Progenitor cell of endocrine pancreas (in vitro differentiated cells): ENCODE measurements at places on chromosomes 3 and 15. TPM values are rescaled to one million over a fixed set of nuclear protein-coding genes. Genes with fewer than 3 reads are reported as not detected.

GRCh38 chr15:61029082-61029481 is 200.0 kb downstream of the RORA start:
- H3K27me3 ChIP-seq, result no peaks in the 10 kb centered on the region
- no peaks in the 10 kb centered on the region for H3K4me1 ChIP-seq
- H3K4me3 ChIP-seq, result no peak overlapping the region
- no peak for DNase-seq

GRCh38 chr3:18098960-18099587 is 326.1 kb downstream of the SATB1 start:
- no peak overlapping the region for H3K27ac ChIP-seq
- no peaks in the 10 kb centered on the region for H3K27me3 ChIP-seq
- peaks cover 9% of the 10 kb centered on the region for H3K36me3 ChIP-seq
- no peak for DNase-seq
- H3K4me1 ChIP-seq, result no peaks in the 10 kb centered on the region

ZNF774 gene
- 9.5 and 13.8 TPM in 2 replicates for total RNA-seq

LDHAL6B gene
- not detected in 2 replicates for total RNA-seq

DNA sequence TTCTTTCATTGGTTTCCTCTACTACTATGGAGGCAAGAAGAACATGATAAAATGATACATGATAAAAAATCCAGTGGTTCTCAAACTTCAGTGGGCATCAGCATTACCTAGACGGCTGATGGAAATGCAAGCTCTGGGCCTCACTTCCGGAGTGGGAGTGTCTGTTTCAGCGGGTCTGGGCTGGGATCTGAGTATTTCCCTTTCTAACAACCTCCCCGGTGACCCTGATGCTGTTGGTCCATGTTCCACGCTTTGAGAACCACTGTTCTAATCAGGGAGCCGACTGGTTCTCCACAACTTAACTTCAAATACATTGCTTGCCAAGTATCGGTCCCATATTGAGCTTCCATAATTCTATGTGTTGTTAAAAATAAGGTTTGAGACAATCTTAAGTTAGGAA is 712.3 kb upstream of the LMCD1 start:
- no peaks in the 10 kb centered on the region for H3K27me3 ChIP-seq
- no peaks in the 10 kb centered on the region for H3K36me3 ChIP-seq
- DNase-seq, result no peak
- no peaks in the 10 kb centered on the region for H3K4me1 ChIP-seq
- no peak overlapping the region for H3K27ac ChIP-seq
- no peak overlapping the region for H3K4me3 ChIP-seq

GRCh38 chr15:71273731-71274447 is 158.6 kb downstream of the THSD4 start:
- peaks cover 18% of the 10 kb centered on the region for H3K4me1 ChIP-seq
- DNase-seq, result no peak
- no peaks in the 10 kb centered on the region for H3K27me3 ChIP-seq
- H3K27ac ChIP-seq, result no peak overlapping the region
- no peaks in the 10 kb centered on the region for H3K36me3 ChIP-seq

DNA sequence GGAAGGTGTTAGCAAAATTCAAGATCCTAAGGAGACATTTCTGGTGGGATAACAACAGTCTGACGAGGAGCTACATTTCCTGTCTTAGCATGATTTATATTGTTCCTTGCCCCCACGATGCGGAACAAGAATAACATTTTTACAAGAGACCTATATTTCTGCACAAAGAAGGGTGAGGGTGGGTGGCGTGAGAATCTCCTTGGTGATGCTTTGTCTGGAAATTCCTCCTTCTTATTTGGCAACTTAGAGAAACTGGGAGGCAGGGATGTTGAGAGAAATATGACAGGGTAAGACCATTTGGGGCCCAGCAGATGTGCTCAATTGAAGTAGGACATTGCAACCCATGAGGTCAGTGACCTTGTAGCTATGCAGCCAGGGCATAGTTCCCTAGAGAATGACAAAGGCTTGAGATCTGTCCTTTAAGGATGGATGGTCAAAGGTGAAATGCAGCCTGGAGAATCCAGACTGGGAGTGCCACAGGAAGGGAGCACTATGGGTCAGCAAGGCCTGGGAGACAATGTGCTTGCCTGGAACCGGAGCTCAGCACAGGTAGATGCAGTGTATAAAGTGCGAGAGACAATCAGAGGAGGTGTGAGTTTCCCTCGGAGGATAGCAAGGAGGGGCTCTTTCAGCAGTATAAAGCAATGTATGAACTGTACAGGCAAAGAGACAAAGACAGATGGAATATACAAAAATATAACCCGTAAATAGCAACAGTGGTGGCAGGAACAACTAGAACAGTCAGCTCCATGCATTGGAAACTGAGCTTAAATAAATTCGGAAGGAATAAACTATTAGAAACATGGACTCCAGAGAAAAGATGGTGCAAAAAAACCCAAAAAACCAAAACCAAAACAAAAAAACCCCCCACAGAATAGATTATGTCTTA is 317.6 kb upstream of the TBL1XR1 start:
- no peaks in the 10 kb centered on the region for H3K36me3 ChIP-seq
- DNase-seq, result no peak
- peaks cover 6% of the 10 kb centered on the region for H3K4me1 ChIP-seq

DNA sequence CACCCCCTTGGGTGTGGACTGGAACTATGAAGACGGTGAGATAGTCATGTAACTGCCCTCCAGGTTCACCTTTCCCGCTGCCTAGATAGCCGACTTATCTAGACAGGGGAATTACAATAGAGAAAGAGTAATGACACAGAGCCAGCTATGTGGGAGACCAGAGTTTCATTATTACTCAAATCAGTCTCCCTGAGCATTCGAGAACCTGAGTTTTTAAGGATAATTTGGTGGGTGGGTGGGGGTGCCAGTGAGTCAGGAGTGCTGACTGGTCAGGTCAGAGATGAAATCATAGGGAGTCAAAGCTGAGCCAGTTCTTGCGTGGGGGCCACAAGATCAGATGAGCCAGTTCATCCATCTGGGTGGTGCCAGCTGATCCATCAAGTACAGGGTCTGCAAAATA is 19.7 kb upstream of the DNAJC19 start:
- DNase-seq, result no peak
- H3K4me3 ChIP-seq, result no peak overlapping the region
- H3K36me3 ChIP-seq, result no peaks in the 10 kb centered on the region

GRCh38 chr3:105788593-105788992 is 80.2 kb downstream of the CBLB start:
- H3K36me3 ChIP-seq, result no peaks in the 10 kb centered on the region
- no peak for DNase-seq
- no peak overlapping the region for H3K4me3 ChIP-seq
- peaks cover 24% of the 10 kb centered on the region for H3K4me1 ChIP-seq

DNA sequence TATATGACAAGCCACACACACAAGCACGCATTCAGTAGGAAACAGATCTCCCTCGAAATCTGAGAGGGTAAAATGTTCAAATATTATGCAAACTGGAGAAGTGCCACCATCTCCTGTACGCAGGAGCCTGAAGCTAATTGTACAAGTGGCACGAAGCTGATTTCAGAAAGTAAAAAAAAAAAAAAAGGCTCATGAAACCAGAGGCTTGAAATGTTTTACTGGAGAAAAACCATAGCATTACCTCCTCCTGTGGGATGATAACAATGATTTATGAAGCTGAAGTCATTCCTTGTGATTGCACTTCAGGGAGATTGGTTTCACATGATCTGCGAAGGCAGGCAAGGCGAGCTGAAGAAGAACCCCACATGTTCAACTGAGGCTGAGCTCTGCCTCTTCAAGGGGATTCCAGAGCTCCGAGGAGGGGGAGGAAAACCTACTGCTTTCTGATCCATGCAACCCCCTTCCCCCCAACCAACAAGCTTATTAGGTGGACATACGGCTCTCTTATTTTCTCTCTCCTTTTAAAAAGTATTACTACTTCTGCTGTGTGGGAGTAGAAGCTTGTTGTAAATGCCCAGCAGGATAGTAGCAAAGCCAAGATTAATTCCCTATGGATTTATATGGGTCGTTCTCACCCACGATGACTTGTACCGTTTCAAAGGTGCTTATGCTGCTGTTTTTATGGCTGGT is 101.1 kb downstream of the GREM1 start:
- no peaks in the 10 kb centered on the region for H3K36me3 ChIP-seq
- H3K27ac ChIP-seq, result no peak overlapping the region
- DNase-seq, result no peak
- no peak overlapping the region for H3K4me3 ChIP-seq

- H3K27ac ChIP-seq, result no peak overlapping the region
- DNase-seq, result no peak
- H3K36me3 ChIP-seq, result peaks cover 1% of the 10 kb centered on the region
- no peak overlapping the region for H3K4me3 ChIP-seq
- peaks cover 3% of the 10 kb centered on the region for H3K4me1 ChIP-seq
These were observed 374.2 kb downstream of the PLCL2 start for GRCh38 chr3:17258823-17259436.

DNA sequence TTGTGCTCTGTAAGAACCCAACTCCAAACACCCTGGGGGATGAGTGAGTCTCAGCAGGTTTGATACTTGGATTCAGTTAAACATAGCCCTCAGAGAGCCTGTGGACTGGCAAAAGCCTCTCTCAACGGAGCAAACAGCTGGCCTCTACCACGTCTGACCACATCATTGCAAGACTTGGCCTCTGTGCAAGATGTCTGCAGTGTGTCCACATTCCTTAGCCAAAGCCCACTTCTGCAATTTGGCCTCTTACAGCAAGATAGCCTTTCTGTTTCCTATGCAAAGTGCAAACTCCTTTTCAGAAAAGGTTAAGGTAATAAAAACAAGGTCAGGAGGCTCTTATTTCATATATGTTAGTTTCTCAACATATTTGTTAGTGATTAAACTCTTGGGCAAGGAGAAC is 27.9 kb downstream of the FBN1 start:
- H3K4me1 ChIP-seq, result no peaks in the 10 kb centered on the region
- H3K36me3 ChIP-seq, result no peaks in the 10 kb centered on the region
- DNase-seq, result no peak
- H3K27me3 ChIP-seq, result no peaks in the 10 kb centered on the region
- H3K4me3 ChIP-seq, result no peak overlapping the region

SGO1 gene
- total RNA-seq, result 14.8 and 15.1 TPM in 2 replicates

DNA sequence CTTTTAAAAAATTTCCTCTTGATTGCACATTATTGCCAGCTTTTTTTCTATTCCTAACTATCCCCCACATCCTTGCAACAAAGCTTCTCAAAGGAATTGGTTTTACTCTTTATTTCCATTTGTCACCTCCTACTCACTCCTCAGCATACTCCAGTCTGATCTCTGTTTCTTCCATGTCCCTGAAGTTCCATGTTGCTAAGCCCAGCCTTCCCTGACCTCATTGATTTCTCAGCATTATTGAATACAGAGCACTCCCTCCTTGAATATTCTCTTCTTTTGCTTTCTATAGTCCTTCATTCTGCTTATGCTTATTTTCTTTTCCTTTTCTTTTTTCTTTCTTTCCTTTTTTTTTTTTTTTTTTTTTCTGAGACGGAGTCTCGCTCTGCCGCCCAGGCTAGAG is 10.7 kb downstream of the ARID3B start:
- peaks cover 9% of the 10 kb centered on the region for H3K4me1 ChIP-seq
- H3K4me3 ChIP-seq, result no peak overlapping the region

- no peaks in the 10 kb centered on the region for H3K4me1 ChIP-seq
- H3K27me3 ChIP-seq, result no peaks in the 10 kb centered on the region
- no peak for DNase-seq
- no peak overlapping the region for H3K27ac ChIP-seq
- H3K4me3 ChIP-seq, result no peak overlapping the region
These were observed 263.8 kb downstream of the LPP start for GRCh38 chr3:188417766-188418165.

- no peak overlapping the region for H3K27ac ChIP-seq
- H3K36me3 ChIP-seq, result no peaks in the 10 kb centered on the region
- peaks cover 10% of the 10 kb centered on the region for H3K4me1 ChIP-seq
These were observed 1.1 kb downstream of the KCNH8 start for GRCh38 chr3:19149368-19149767.

GOLGA8H gene
- total RNA-seq, result 0.27 and 0.34 TPM in 2 replicates

FSD2 gene
- total RNA-seq, result not detected in 2 replicates

GRCh38 chr3:38274864-38275649 is 7.0 kb upstream of the SLC22A14 start:
- DNase-seq, result no peak
- peaks cover 5% of the 10 kb centered on the region for H3K36me3 ChIP-seq
- H3K4me1 ChIP-seq, result no peaks in the 10 kb centered on the region
- H3K27ac ChIP-seq, result no peak overlapping the region

MKRN3 gene
- 0.24 and 0.46 TPM in 2 replicates for total RNA-seq

GRCh38 chr3:52144034-52144795 is 10.0 kb downstream of the POC1A start:
- peak overlapping the region; percentile 62 for H3K27ac ChIP-seq
- peak; percentile 71 for DNase-seq
- H3K36me3 ChIP-seq, result peaks cover 2% of the 10 kb centered on the region
- no peaks in the 10 kb centered on the region for H3K27me3 ChIP-seq
- no peak overlapping the region for H3K4me3 ChIP-seq

GRCh38 chr3:42052484-42053351 is 38.4 kb upstream of the TRAK1 start:
- peaks cover 29% of the 10 kb centered on the region for H3K4me1 ChIP-seq
- peak overlapping the region; percentile 95 for H3K27ac ChIP-seq
- H3K36me3 ChIP-seq, result no peaks in the 10 kb centered on the region
- no peak for DNase-seq
- peak overlapping the region; percentile 27 for H3K4me3 ChIP-seq
- no peaks in the 10 kb centered on the region for H3K27me3 ChIP-seq

AADAC gene
- not detected in 2 replicates for total RNA-seq

DNA sequence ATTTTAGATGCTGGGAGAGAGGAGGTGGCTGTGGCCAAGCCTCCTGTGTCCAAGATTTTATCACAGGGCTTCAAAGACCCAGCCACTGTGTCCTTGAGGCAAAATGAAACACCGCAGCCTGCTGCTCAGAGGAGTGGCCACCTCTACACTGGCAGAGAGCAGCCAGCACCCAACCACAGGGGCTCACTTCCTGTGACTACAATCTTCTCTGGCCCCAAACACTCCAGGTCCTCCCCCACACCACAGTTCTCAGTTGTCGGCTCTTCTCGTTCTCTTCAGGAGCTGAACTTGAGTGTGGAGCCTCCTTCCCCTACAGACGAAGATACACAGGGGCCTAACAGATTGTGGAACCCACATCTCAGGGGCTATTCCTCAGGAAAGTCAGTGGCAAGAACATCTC is 45.6 kb downstream of the CDAN1 start:
- no peak for DNase-seq
- H3K4me3 ChIP-seq, result no peak overlapping the region
- no peaks in the 10 kb centered on the region for H3K27me3 ChIP-seq
- H3K36me3 ChIP-seq, result no peaks in the 10 kb centered on the region
- H3K4me1 ChIP-seq, result no peaks in the 10 kb centered on the region
- no peak overlapping the region for H3K27ac ChIP-seq

GRCh38 chr3:184126006-184126405 is 9.2 kb upstream of the EIF2B5 start:
- no peaks in the 10 kb centered on the region for H3K36me3 ChIP-seq
- H3K4me3 ChIP-seq, result no peak overlapping the region
- H3K27me3 ChIP-seq, result no peaks in the 10 kb centered on the region
- no peaks in the 10 kb centered on the region for H3K4me1 ChIP-seq
- no peak overlapping the region for H3K27ac ChIP-seq
